ENCODE measurements at places on chromosomes 3 and 15.

- no peak for DNase-seq
These were observed 6.7 kb downstream of the IDH2 start for GRCh38 chr15:90095521-90095959.

DNA sequence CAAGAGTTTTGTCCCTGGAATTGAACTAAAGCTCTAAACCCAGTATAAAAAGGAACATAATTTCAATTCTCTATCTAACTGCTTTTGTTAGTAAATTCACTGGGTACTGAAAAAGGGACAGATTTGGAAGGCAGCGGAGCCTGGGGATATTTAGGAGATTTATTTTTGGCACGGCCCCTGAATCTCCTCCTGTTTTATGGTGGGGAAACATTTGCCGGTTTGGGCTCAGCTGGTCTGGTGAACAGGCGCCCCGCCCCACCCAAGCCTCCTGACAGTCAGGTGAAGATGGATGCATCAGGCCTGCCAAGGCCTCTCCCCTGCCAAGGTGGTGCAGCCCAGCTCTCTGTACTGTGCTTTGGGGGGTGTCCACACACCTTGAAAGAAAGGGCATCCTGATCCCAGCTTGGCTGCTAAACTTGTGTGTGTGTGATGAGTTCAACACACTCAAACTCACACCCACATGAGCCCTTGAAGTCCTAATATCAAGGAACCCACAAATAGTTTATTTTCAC lies 46.3 kb downstream of the EBLN2 start:
- DNase-seq = no peak

DNA sequence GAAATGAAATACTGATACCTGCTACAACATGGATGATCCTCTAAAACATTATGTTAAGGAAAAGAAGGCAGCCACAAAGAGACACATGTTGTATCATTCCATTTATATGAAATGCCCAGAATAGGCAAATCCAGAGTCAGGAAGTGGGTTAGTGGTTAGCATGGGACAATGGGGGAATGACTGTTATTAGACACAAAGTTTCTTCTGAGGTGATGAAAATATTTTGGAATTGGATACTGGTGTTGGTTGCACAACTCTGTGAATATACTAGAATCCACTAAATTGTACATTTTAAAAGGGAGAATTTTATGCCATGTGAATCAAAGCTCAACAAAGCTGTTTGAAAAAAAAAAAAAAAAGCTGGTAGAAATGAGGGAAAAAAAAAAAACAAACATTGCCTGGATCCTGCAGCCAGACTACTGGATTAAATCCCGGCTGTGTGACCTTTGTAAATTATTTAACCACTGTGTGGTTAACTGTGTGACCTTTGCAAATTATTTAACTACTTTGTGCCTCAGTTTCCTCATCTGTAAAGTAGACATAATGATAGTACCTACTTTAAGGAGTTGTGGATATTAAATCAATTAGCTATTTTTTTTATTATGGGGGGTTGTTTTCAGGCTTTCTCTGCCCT lies 75.6 kb upstream of the PRICKLE2 start:
- DNase-seq = no peak

GRCh38 chr3:70464876-70465275 lies 152.4 kb upstream of the MDFIC2 start:
- DNase-seq = no peak

DNA sequence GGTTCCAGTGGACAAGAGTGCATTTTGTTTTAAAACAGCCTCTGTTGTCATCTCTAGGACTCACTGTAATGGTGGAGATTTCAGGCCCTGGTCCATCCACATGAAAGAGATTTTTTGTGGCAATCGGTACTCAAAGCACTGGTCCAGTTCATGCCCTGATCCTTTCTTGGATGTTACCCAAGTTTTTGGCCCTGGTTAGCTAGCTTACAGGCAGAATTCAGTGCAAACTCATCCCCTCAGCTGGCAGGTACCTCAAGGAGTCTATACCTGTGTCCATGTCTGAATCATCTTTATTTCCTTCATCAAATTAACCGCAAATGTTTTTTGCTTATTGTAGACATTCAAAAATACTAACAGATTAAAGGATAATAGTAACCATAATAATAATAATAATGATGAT lies 13.7 kb upstream of the MEF2A start:
- no peak for DNase-seq

GRCh38 chr15:68271854-68272471 lies 5.6 kb upstream of the FEM1B start:
- DNase-seq = no peak

DNA sequence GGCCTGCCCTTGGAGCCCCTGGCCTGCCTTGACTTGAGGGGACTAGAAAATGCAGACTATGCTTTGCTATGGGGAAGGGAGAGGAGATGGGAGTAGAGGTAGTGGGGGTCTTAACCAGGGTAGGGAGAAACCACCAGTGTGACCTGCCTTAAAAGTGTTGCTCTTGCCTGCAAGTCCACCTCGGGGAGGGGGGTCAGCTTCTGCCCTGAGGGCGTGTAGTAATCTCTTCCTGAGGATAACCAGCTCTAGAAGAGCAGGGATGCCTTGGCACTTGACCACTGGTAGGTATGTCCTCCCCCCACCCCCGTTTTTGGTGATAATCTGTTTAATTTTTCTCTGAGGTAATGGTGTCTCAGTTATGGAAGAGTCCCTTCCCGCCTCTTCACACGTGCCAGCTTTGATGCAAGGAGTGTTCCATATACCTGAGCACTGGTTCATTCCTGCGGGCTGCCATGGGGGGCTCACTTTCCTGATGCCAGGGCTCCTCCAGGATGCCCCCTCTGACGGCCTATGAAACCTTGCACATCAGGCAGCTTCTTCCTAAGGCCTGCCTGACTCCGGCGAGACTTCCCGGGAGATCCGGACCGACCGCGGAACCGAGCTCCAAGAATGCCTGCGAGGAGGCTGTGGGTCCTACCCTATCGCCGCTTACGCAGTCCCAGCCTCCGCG lies 780 bp upstream of the P4HTM start:
- DNase-seq = no peak

GRCh38 chr3:195896361-195897080 lies 11.8 kb downstream of the TNK2 start:
- no peak for DNase-seq

GRCh38 chr3:39101022-39101689 lies 6.3 kb downstream of the GORASP1 start:
- DNase-seq = peak; percentile 38

DNA sequence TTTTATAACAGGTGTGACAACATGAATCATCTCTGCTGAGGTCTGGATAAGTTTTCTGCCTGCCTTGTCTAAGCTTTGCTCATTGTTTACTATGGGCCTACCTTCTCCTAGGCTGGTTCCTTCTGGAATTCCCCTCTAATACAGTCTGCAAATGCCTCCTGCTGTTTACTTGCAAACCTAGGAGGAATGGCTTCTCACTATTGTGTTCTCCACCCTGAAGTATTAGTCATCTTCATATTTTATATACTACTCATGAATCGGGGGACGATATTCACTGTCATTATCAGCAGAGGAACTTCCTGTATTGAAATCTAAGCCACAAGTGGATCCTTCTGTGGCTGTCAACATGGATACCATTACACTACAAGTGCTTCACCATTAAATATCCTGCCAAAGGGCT lies 154.8 kb downstream of the PLCL2 start:
- no peak for DNase-seq

DNA sequence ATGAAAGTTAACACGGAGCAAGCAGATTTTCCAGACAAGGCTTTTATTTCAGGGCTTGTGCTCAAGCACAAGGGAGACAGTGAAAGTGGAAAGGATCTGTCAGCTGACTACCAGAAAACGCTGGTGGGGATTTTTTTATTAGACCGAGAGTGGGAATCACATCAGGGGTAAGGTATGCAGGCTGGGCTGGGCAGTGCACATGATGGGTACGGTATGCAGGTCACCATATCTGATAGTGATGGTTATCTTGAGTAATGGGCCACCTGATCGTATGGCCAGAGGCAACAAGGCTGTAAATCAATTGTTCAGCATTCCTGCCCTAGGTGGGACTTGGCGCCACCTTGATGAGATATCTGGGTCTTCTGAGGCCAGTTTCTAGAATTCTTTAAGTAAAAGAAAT lies 36.9 kb upstream of the PIAS1 start:
- DNase-seq = no peak

- no peak for DNase-seq
These were observed 84.1 kb downstream of the ST6GAL1 start for GRCh38 chr3:187014417-187014864.

GRCh38 chr3:46736006-46736872 lies 18.6 kb upstream of the PRSS50 start:
- no peak for DNase-seq

DNA sequence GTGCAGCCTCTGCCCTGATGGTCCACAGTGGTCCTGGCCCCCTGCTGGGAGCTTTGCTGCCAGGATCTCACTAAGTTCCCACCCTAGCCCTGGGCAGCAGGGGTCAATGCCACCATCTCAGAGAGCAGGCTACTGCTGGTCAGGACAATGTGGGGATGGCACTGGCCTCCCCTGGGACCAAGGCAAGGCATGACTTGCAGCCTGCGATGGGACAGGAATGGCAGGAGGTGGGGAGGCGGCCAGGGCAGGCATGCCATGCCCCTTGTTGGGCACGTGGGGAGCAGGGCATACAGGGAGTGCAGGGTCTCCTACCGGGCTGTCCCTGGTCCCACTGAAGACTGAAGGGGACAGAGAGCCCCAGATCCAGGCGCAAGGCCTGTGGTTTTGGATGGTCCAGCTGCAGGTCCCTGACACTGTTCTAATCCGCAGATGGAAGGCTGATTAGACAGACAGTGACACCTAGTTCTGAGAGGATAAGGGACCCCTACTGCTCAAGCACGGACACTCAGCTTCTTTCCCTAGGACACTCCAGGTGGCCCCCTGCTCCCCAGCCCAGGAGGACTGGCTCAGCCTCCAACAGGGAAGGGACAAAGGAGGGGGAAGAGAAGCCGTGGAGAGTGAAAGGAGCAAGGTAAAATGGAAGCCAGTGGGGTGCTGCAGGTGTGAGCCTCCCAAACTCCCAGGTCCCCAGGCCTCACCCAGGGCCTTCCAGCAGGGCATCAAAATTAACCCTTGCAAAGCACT lies 69.2 kb upstream of the RPL32 start:
- no peak for DNase-seq

DNA sequence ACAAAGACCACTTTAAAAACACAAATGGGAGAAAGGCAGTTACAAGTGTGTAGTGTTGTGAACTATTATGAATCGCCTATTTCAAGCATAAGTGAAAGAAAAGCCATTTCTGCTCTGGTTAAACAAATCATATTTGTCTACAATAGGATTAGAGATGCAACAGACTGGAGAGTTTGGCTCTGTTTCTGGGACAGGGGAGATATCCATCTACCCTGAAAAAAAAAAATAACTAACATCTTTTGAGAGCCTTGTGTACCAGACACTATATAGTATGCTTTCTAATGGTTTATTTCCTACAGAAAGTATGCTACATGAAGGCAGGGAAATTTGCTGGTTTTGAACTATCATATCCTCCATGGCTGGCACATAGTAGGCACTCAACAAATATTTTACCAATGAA lies 106.7 kb upstream of the FHIT start:
- no peak for DNase-seq

All from activated T-cell treated with anti-CD3 and anti-CD28 coated beads for 1 hour (primary cell).